HepG2 (cell line): ENCODE measurements at places on chromosomes 3 and 15. TPM values are rescaled to one million over a fixed set of nuclear protein-coding genes. Genes with fewer than 3 reads are reported as not detected.

DNA sequence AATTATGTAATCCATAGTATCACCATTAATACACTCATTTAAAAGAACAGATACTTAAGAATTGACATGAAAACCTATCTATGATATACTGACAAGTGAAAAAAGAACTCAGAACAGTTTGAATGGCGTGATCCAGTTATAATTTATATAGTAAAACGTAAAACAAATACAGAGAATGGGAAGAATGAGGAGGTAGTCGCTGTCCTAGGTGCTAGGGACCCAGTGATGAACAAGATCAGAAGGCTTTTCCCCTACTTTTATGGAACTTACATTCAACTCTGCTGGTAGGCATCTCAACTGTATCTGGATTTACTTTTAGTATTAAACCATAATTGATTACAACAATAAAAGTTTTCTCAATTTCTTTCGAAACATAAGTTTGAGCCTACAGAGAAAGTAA is 31.8 kb downstream of the GSK3B start:
- no peak for DNase-seq

DNA sequence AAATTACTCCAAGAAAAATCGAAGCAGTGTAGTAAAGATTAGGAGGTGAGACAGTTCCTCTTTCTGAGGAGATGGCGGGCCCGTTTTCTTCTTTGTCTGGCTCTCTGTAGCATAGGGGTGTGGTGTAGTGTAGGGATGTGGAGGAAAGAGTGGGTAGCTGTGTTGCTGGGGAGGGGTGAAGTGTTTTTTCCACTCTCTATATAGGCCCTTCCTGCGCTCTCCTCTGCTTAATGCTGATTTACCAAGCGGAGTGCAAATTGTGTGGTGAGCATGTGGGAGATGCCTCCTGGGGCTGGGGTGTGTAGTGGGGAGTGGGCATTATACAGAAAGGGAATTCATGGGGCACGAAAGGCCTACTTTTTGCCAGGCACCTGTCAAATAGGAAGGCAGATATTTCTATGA is 94.9 kb downstream of the ST6GAL1 start:
- no peak for DNase-seq

DNA sequence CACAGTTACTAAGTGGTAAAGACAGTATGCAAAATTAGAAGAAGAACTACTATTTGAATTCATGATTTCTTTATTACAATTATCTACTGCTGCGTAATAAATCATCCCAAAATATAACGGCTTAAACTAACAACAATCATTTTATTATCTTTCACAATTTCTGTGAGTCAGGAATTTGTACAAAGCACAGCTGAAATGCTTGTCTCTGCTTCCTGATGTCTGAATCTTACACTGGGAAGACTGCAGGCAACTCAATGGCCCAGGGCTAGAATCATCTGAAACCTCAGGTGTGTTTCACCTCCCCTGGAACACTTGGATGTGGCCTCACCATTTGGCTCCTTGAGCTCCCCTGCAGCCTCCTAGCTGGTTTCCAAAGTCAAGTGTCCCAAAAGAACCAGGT is 145.1 kb downstream of the MAGI1 start:
- DNase-seq = no peak

DNA sequence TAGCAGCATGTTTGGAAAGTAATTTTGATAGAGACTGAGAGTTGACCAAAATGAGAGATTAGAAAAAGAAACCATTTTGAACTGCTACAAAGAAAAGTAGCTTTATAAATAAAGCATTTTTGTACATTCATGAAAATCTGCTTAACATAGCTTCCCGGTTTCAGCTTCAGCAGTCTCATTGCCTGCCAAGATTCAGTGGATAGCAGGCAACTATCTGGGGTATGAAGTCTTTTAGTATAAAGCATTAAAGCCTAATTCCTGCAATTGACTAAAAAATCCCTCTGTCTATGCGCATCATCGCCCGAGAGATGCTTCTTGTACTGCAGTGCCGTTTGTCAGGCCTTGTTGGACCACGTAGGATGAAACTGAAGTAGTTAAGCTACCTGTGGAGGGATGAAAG is 588.4 kb downstream of the NAALADL2 start:
- no peak for DNase-seq

GRCh38 chr3:184255291-184256039 is 5.9 kb downstream of the CAMK2N2 start:
- no peak for DNase-seq

DNA sequence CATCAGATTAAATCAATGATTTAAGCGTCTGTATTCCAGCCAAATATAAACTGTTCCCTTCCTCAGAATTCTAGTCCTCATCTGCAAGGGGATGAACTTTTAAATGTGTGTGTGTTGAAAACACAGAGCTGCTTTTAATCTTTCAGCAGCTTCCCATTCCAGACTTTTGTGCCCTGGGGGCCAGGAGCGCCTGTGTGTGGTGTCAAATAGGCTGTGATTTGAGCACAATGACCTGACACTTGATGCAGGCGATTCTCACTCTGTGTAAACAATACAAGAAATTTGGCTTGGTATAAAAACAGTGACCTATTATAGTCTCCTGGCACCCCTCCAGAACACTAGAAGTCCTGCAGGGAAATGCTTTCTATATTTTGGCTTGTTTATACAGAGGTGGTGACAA is 274.6 kb upstream of the ROPN1 start:
- DNase-seq = no peak

- DNase-seq = peak; percentile 55
Observed at GRCh38 chr3:44323341-44323955, 15.1 kb upstream of the TCAIM start.

DNA sequence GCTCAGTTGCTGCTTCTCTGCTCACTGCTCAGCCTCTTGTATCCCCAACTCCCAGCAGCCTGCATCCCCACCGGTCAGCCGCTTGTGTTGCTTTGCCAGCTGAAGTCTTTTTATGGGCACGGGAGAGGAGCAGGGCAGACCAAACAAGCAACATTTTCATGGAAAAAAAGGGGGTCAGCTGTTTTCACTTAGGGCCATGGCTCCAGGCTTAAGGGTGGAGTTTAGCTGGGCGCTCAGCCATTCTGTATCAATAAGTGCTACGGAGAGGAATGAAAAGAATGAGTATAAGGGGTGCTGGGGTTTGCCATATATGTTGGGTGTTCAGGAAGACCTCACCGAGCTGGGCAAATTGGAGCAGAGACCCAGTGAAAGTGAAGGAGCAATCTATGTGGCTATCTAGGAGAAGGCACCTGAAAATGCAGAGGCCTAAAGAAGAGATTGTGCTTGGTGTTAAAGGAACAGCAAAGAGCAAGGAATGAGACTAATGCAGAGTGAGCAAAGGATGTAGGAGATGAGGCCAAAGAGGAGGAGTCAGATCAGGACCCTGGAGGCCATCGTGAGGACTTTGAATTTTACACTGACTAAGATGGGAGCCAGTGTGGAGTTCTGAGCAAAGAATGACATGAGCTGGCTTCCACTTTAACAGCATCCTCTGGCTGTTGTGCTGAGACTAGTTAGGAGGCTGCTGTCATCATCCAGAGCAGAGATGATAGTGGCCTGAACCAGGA is 16.6 kb upstream of the IREB2 start:
- no peak for DNase-seq

- no peak for DNase-seq
Observed at GRCh38 chr3:29949131-29949530, 657.3 kb upstream of the TGFBR2 start.

- no peak for DNase-seq
Observed at GRCh38 chr15:77863491-77864105, 213.9 kb downstream of the TBC1D2B start.

- no peak for DNase-seq
Observed at GRCh38 chr3:193816656-193817311, 223.8 kb downstream of the OPA1 start.

GRCh38 chr3:167918008-167918596 is 177.6 kb downstream of the GOLIM4 start:
- DNase-seq = no peak

DNA sequence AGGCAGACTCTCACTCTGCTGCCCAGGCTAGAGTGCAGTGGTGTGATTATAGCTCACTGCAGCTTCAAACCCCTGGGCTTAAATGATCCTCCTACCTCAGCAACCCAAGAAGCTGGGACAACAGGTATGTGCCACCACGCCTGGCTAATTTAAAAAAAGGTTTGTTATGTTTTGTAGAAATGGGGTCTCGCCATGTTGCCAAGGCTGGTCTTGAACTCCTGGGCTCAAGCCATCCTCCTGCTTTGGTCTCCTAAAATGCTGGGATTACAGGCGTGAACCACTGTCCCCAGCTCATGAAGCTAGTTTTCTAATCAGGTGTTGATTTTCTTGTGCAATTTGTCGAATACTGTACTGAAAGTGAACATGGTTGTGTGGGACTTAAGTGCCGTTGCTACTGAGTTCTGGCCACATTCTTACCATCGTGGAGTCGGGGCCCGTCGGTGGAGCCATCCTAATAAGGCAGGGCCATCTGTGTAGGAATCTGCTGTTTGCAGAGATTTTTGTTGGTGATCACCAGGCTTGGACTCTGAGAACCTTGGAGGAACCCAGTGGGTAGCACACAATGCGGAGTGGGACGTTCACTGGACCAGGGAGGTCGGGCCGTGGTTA is 193.2 kb downstream of the GOLGA6L6 start:
- no peak for DNase-seq

GRCh38 chr3:57065588-57065987 is 5.1 kb downstream of the SPATA12 start:
- no peak for DNase-seq

DNA sequence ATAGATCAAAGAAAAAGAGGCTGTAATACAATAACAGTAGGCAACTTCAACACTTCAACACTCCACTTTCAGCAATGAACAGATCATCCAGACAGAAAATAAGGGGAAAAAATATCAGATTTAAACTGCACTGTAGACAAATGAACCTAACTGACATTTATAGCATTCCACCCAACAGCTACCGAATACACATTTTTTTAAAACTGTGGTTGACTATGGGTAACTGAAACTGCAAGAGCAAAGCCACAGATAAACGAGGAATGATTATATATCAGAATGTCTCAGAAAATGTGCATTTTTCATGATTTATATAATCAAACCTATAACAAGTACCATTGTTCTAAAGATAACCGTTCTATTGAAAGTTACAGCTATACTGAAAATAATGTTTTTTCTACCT is 514.9 kb upstream of the DPPA4 start:
- DNase-seq = no peak

- no peak for DNase-seq
Observed at GRCh38 chr3:31853580-31853979, 127.5 kb downstream of the OSBPL10 start.

DNA sequence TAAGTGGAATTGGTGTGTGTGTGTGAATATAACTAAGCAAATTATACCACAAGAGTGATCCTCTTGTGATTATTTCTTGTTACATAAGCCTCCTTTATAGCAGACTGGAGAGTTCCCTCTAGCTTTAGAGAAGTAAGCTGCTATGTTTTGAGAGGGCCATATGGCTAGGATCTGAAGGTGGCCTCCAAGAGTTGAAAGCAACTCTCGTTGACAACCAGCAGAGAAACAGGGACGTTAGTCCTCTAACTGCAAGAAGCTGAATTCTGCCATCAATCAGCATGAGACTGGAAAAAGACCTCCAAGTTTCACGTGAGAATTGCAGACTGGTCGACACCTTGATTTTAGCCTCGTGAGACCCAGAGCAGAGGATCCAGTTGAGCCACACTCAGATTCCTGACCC is 278.5 kb upstream of the ZNF717 start:
- DNase-seq = no peak

The LDHAL6B gene
- not detected in 2 replicates for total RNA-seq

The XRN1 gene
- 13.2 and 18.1 TPM in 2 replicates for total RNA-seq

The LTK gene
- total RNA-seq = not detected in 2 replicates

The IFT122 gene
- 10.3 and 10.8 TPM in 2 replicates for total RNA-seq

The DLL4 gene
- total RNA-seq = 0.13 and 0.20 TPM in 2 replicates

The HESX1 gene
- total RNA-seq = 0.75 and 0.97 TPM in 2 replicates

The LCTL gene
- 1.1 and 1.4 TPM in 2 replicates for total RNA-seq

The CPNE9 gene
- not detected in 2 replicates for total RNA-seq

The IFRD2 gene
- total RNA-seq = 81.4 and 96.1 TPM in 2 replicates
